ENCODE measurements at places on chromosomes 7 and 10. TPM values are rescaled to one million over a fixed set of nuclear protein-coding genes. Genes with fewer than 3 reads are reported as not detected.

DNA sequence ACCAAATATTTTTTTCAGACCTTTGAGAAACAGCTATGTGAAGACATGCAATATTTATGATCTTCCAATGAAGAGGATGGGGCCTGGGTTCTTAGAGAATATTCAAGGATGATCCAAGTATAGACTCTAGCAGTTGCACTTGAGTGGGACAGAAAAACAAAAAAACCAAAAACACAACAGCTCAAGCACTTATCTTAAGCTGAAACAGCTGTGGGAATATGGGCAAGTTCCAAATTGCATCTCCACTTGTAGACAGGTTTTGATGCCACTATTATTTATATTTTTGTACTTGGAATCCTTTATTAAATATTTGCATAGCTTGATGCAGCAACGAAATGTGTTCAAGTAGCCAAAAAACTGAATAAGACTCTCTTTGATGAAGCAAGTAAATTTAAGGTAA lies 2.2 kb upstream of the PDK4 start:
- DNase-seq, result no peak

- no peak for DNase-seq
These were observed 14.6 kb downstream of the DHX32 start for GRCh38 chr10:125866421-125867029.

- no peak for DNase-seq
These were observed 1.0 kb downstream of the ACSL5 start for GRCh38 chr10:112374724-112375541.

- DNase-seq, result no peak
These were observed 104.3 kb downstream of the BBS9 start for GRCh38 chr7:33233659-33234058.

The NKX1-2 gene
- not detected for total RNA-seq

DNA sequence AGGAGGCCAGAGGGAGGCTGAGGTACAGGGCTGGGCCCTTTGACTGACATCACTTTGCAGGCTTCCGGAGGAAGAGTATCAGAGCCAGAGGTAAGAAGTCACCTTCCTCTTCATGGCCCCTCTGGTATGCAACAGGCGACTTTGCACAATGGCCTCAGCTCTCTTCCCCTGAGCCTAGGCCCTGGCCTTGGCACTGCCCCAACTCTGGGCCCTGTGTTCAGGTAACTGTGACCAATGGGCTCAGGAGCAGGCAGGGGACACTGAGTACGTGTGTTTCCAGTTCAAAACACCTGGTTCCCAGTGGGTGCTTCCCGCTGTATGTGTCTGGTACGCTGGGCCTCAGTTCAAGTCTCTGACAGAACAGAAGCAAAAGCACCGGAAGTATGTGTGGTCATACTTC lies 12.1 kb upstream of the PAX2 start:
- DNase-seq, result no peak

The STEAP2 gene
- not detected for total RNA-seq

The GNGT1 gene
- not detected for total RNA-seq

The AZGP1 gene
- total RNA-seq, result not detected

DNA sequence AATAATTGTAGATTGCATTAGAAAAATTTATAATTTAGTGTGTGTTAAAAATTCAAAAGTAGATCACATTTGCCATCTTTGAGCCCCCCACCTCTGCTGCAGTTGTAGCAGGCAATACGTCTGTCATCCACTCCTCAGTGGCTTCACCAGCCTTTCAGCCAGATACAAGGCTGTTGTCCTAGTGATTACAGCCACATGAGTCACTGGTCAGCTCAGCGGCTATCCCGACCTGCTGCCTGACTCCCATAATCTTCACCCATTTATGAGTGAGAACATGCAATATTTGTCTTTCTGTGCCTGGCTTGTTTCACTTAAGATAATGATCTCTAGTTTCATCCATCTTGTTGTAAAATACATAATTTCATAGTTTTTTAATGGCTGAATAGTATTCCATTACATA lies 9.2 kb downstream of the OR2A5 start:
- DNase-seq, result no peak

DNA sequence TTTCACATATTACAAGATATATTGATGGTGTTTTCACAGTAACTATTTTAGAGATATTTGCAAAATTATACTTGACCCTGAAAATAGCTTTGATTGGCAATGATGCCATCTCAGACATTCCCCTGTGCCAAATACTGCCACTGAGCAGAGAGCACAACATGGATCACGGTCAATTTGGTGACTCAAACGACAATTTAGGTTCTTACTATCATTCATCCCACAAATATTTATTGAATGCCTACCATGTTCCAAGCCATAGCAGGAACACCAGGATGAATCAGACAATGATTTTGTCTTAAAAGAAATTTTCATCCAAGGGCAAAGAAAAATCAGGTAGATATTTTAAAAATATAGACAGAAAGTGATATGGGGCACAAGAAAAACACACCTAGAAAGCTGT lies 153.2 kb upstream of the ADO start:
- DNase-seq, result no peak

- DNase-seq, result no peak
These were observed 873.9 kb downstream of the GRID1 start for GRCh38 chr10:85492684-85493083.
